ENCODE measurements at places on chromosomes 1 and 21.

DNA sequence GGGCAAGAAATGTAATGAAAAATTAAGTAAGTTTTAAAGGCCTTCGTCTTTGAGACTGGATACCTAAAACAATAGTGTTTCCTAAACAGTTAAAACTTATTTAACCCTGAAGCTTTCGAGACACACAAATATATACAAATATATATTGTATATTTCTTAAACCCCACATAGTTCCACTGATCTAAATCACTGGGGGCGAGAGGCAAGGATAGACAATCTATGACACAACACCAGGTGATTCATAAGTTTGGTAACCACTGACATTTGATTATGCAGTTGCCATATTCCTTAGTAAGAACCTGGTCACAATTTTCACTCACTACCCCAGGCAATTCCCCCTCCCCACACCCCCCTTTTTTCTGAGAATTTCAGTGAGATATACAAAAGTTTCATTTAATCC, 55.3 kb upstream of the BOLA1 start:
- DNase-seq, result no peak

DNA sequence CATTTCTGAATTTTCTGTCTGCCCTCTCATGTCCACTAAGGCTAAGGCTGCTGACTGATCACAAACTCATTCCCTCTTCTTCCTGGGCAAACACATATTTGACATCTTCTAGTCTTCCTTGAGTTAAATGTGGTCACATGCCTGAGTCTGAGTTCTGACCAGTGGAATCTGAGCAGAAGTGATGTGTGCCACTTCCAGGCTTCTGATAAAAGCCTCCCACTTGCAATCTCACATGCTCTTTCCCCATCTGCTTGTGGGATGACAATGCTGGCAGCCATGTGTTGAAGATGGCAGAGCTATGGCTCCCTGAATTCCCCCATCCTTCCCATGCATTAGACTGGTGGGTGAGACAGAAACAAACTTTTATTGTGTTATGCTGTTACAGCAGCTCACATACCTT, 149.9 kb upstream of the ZNF648 start:
- no peak for DNase-seq

- no peak for DNase-seq
These were observed 4.0 kb downstream of the CLCA1 start for GRCh38 chr1:86472767-86473166.

DNA sequence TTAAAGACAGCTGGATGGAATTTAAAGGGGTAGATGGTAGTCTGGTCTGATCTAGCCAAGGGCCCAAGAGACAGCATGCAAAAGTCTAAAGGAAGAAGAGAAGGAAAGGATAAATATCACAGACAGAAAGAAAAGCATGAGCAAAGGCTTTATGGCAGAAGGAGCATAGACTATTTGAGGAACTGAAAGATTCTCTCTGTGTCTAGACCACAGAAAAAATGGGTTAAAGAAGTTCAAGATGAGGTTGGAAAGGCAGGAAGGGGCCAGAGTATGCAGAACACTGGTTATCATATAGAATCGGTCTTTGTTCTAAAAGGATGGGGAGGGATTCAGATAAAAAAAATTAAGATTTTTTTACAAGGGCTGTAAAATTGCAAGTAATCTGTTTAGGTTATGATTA, 136.8 kb upstream of the SGIP1 start:
- DNase-seq, result no peak

GRCh38 chr1:44775930-44776729, 790 bp downstream of the RPS8 start:
- DNase-seq, result no peak

- no peak for DNase-seq
These were observed 19.7 kb upstream of the IFNLR1 start for GRCh38 chr1:24206516-24207394.

GRCh38 chr1:154328318-154329151, 3.2 kb downstream of the ATP8B2 start:
- peak; percentile 98 for DNase-seq

DNA sequence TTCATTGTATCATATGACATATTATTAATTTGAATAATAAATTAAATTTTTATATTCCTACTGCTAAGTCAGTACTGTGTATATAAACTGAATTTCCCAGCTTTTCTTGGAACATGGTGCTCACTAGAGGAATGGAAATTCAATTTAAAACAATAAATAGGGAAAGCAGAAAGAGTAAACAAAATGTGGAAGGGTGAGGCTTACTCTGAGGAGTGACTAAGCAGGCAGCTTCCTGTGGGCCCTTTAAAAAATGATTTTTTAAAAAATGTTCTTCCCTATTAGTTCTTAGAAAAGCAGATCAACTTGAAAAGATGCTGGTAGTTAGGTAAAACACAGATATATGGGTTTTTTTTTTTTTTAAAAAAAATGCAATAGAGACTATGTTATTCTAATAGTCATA, 49.5 kb upstream of the S1PR1 start:
- no peak for DNase-seq

- DNase-seq, result no peak
These were observed 16.9 kb downstream of the PLA2G4A start for GRCh38 chr1:186845576-186846210.

DNA sequence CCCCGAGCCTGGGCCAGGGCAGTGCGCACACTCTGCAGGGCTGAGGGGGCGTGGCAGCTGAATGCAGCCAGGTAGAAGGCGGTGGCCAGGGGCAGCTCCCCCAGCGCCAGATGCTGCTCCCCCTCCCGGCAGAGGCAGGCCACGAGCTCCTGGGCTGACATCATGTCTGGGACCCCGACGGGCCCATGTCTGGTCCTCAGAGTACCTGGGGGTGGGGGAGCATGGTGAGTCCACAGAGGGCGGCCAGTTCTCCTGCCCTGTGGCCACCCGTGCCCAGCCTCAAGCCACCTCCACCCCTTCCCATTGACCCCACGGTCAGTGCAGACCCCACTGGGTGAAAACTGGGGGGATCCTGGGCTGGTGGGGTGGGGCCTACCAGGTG, 838 bp downstream of the TTC34 start:
- peak; percentile 3 for DNase-seq

DNA sequence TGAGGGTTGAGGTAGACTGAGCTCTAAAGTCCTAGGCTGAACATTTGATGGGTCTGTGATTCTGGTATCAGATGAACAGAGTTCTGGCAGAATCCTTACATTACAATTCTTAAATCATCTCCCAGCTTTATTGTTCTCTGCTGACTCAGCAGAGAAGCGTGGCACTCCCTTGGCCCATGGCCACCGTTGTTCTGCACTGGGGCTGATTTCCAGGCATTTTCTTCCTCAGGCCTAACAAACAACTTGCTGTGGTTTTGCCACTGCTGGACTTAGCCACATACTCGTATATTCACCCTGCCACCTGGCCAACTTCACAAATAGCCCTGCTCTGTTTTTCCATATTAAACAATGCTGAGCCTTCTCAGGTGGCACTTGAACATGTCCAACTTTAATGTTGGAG, 223.2 kb downstream of the TNR start:
- DNase-seq, result no peak

DNA sequence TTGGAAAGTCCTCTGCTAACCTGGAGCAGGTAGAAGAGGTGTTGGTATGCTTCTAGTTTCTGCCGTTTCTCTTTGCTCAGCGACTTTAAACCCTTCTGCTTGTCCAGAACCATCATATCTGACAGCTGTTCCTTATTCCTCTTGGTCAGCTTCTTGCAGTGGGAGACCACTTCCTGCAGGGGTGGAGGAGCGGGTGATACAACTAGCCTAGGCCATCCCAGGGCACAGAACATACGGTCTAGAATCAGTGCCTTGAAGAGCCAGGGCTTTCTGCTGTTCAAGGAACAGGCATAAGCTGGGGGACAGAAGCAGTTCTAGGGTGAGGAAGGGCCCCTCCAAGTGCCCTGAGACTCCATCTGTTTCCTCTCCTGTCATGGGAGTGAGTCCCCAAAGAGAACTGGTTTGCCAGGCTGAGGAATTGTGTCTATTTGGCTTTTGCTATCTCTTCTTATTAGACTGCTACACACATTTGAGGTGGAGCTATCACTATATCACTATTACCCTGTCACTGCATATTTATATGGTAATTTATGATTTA, 32.5 kb downstream of the IQGAP3 start:
- no peak for DNase-seq

DNA sequence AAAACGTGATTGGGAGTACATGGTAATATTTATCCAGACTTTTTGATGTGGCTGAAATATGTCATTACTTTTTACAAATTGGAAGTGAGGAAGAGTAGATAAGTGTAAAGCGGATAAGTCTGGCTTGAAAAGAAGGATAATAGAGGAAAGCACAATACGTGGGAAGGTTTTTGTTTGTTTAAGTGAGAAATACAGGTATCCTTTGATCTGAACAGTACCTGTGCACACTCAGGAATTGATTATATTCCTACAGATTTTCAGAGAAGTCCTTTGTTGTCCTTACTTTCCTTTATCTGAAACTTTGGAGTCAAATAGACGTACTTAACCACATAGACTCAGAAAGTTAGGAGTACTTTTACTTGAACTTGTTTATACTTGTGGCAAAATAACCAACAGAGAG, 20.2 kb downstream of the CCDC18 start:
- no peak for DNase-seq

- DNase-seq, result no peak
These were observed 531.8 kb downstream of the KIF26B start for GRCh38 chr1:245686446-245687030.

DNA sequence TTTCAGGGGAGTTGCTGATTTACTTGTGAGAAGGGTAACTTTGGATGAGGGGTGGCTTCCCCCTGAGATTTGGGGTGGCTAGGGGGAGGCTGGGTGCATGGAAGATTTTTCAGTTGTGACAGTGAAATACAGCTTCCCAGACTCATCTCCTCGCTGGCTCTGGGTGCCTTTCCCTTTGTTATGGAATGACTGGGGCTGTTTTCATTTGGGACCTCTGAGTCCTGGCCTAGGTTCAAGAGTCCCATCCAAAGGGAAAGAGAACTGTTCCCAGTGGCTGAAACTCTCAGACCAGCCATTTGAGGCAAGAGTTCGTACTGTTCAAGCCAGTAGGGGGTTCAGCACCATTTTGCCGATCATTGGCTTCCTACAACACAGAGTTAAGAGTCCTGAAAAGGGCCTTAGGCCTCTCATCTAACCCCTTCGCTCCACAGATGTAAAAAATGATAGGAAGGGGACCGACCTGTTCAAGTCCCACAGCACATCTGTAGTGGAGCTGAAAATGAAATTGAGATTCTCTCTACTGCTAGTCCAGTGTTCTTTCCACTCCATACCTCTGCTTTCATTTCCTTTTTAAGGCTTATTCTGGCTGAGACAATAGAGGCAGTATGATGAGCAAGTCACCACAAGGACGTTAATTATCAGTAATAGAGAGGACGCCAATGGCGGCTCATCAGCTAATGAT, 958 bp downstream of the DDR2 start:
- no peak for DNase-seq

DNA sequence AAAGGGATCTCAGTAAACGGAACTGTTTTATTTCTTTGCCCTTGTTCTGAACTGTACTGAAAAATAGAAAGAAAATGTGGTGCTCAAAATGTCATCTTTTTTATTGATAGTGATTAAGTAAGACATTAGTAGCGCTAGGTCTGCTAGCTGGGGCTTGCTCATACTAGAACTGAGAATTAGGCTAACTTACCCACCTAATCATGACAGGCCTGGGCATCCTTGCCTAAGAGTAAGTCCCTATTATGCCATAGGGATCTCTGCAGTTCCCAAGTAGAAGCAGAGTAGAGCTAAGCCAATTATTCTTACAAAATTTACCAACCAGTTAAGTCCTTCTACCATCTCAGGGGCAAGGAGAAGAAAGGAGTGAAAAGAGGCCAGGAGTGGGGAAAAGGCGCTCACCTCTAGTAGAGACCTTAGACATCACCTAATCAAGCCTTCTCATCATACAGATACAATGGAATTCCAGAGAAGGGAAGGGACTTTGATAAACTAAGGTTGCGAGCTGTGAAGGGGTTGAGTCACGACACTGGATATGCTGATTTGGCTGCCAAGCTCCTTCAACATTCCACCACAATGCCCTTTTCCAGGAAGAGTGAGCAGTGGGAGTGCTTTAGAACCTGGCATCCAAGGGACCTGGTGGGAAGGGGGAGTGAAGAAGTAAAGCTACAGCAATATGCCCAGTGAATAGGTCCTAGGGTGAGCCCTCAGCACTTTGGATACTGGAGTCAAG, 27.7 kb upstream of the RPTN start:
- no peak for DNase-seq

DNA sequence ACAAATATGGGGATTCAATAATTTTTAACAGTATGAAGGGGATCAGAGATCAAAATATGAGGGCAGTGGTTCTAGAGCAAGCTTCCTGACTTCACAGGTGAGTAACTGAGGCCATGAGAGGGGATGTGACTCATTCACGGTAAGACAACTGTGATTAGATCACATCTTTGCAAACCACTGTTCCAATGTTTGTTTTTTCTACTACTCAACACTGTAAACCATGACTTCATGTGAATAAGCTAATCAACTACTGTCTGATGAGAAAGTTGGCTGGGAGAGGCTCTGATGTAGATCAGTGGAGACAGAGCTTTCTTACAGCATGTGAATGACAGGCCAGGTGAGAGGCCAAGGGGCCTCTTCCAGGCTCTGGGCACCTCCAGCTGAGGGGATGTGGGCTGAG, 84.7 kb downstream of the BRINP2 start:
- no peak for DNase-seq

GRCh38 chr1:194102607-194103006, 916.2 kb upstream of the B3GALT2 start:
- peak; percentile 43 for DNase-seq

DNA sequence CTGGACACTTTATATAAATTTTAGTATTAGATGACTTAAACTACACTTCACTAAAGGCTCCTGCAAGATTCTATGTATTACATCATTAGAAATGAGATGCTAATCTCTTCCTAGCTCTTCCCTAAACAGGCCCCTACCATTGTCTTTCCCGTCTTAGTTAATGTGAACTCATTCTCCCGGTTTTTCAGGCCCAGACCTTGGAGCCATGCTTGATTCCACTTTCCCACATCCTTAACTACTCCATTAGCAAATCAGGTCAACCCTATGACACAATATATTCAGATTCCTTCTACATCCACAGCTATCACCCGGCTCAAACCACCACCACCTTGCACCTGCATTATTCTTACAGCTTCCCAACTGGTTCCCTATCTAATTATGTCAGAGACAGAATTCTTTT, 73.3 kb downstream of the NVL start:
- no peak for DNase-seq

DNA sequence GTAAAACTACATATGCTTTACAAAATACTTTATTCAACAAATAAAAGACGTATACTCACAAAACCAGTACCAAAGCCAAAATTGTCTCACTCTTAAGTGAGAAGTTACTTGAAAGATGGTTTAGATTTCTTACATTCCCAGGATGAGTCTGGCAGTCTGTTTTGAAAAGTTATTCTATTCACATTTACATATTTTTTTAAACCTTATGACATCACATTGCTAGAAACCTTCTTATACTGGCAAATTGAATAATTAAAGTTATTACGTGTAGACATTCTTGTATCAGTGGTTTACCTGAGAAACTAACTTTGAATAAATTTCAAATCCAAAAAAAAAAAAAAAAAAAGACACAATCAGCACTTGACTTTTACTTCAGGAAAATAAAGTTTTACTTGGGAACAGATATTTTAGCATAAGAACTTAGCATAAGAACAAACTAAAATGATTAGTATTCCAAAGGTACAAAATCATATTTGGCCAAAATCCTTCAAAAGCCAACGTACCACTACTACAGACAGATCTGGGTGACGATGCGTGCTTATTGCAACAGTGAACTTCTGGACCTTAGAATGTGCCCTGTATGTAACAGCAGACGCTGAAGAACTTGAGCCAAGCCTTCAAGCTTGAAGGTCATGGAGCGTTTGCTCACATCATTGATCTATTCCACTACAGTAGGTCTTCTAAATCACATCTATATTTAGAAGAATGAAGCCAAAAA, 2.5 kb downstream of the CDC42BPA start:
- DNase-seq, result peak; percentile 11

GRCh38 chr1:11272544-11272831, 510 bp upstream of the UBIAD1 start:
- DNase-seq, result no peak

All from posterior cingulate gyrus (tissue), 11 donors.